Subcutaneous adipose tissue (tissue), 4 donors: ENCODE measurements at places on chromosomes 12 and 14. TPM values are rescaled to one million over a fixed set of nuclear protein-coding genes. Genes with fewer than 3 reads are reported as not detected.

Gene RPGRIP1
- 0.16 TPM for total RNA-seq

Gene MSRB3
- total RNA-seq: 29.1 TPM

Gene NGB
- not detected for total RNA-seq

Gene AMHR2
- not detected for total RNA-seq

Gene MYH6
- total RNA-seq: not detected

Gene TPPP2
- not detected for total RNA-seq
